Neuronal stem cell (in vitro differentiated cells): ENCODE measurements at places on chromosomes 7 and 10.
A peak's percentile ranks its signal among the peaks of the same experiment; 100 is the strongest.

- H3K4me1 ChIP-seq, result no peaks in the 10 kb centered on the region
- H3K4me3 ChIP-seq, result no peak overlapping the region
- H3K36me3 ChIP-seq, result no peaks in the 10 kb centered on the region
- no peak for DNase-seq
- H3K27ac ChIP-seq, result no peak overlapping the region
These were observed 135.7 kb downstream of the DYNC2I1 start for GRCh38 chr7:158991824-158992621.

DNA sequence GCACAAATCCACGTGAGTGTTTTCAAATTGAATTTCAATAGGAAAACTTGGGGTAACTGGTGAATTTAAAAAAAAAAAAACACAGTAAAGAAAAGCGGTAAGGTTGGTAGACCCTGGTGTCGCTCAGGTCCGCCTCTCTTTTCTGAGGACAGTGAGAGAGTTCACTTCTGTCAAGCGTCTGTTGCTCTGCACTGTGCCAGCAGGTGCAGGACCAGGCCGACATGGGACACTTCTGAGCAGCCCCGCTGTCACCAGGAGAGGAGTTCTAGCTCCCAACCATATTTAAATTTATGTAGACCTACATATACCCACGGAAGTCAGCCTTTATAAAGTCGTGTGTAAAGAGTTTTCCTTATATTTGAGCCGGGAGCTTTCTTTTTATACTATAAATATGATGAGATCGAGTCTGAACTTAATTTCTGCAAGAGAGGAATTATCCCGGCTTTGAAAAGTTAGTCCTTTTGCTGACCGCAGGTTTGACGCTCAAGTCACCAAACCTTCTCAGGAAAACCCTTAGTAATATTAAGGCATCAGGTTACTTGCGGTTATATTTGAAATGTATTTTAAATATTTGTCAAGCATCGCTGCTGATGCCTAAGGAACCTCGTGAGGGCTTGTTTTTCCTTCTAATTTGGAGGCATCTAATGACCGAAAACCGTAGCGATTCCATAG, 531 bp downstream of the IKZF1 start:
- H3K27me3 ChIP-seq, result peaks cover 47% of the 10 kb centered on the region
- H3K4me1 ChIP-seq, result peaks cover 6% of the 10 kb centered on the region
- H3K27ac ChIP-seq, result no peak overlapping the region
- H3K4me3 ChIP-seq, result peak overlapping the region; percentile 90

- H3K36me3 ChIP-seq, result no peaks in the 10 kb centered on the region
- no peaks in the 10 kb centered on the region for H3K27me3 ChIP-seq
- DNase-seq, result no peak
- H3K4me3 ChIP-seq, result no peak overlapping the region
- no peak overlapping the region for H3K27ac ChIP-seq
These were observed 4.6 kb upstream of the CYP2C19 start for GRCh38 chr10:94757916-94758315.

DNA sequence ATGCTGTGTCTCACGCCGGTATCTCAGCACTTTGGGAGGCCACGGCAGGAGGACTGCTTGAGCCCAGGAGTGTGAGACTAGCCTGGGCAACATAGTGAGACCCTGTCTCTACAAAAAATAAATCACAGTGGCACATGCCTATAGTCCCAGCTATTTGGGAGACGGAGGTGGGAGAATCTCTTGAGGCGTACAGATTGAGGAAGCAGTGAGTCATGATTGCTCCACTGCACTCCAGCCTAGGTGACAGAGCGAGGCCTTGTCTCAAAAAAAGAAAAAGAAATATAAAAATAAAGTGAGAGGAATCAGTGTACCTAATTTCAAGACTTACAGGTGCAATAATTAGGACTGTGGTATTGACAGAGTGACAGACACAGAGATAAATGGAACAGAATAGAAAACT, 23.9 kb downstream of the SLC25A40 start:
- no peaks in the 10 kb centered on the region for H3K4me1 ChIP-seq
- H3K36me3 ChIP-seq, result peaks cover 92% of the 10 kb centered on the region
- DNase-seq, result no peak
- no peak overlapping the region for H3K27ac ChIP-seq
- no peak overlapping the region for H3K4me3 ChIP-seq

DNA sequence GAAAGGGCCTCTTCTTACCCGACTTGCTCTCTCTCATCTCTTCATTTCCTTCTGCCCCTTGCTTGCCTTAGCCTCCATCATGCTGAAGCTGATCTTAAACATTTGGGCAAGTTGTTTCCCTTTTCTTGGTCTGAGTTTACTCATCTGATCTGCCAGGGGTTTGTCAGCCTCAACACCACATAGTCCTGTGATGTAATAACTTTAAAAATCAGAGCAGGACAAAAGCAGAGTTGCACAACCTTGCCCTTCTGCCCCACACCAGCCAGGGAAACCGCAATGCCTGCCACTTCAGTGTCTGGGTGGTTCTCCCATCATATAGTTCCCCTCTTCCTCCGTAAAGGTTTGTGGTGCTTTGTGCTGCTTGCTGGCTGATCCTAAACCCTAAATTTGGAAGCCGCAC, 9.9 kb upstream of the LIPM start:
- H3K4me3 ChIP-seq, result no peak overlapping the region
- no peak for DNase-seq
- H3K27ac ChIP-seq, result no peak overlapping the region
- no peaks in the 10 kb centered on the region for H3K36me3 ChIP-seq
- no peaks in the 10 kb centered on the region for H3K4me1 ChIP-seq

- no peak overlapping the region for H3K4me3 ChIP-seq
- no peak for DNase-seq
- no peak overlapping the region for H3K27ac ChIP-seq
These were observed 55.3 kb downstream of the NEURL1 start for GRCh38 chr10:103548581-103549348.

DNA sequence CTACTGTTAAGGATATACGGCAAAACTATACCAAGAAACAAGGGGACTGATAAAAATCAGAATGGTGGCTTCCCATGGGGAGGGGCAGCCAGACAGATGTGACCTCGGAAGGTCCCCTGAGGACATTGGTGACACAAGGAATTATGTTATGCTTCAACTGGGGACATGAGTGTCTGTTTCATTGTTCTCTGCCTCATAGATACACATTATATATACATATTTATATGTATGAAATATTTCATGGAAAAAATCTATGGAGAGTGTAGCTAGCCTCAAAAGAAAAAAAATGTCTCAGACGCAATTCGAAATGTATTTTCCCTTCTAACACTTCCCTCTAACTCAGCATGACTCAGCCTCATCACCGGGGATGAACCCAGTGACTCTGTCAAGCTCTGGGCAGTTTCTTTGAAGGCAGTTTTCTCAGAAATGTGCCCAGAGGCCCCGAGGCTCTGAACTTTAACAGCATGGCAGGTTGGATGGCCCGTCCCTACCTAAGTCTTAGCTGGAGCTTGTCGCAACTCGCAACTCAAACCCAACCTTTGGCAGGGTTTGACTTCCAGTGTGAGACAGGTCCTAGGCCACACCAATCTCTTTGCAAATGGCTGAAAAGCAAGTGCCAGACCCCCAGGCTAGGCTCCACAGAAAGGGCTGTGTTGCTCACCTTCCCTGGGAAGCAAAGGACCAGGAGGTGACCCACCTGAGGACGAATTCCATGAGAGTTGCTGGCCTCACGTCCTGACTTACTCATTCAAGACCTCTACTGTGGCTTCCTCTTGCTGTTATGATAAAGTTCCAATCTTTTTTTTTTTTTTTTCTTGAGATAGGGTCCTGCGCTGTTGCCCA, 86.9 kb downstream of the CARD11 start:
- no peaks in the 10 kb centered on the region for H3K36me3 ChIP-seq
- DNase-seq, result no peak

DNA sequence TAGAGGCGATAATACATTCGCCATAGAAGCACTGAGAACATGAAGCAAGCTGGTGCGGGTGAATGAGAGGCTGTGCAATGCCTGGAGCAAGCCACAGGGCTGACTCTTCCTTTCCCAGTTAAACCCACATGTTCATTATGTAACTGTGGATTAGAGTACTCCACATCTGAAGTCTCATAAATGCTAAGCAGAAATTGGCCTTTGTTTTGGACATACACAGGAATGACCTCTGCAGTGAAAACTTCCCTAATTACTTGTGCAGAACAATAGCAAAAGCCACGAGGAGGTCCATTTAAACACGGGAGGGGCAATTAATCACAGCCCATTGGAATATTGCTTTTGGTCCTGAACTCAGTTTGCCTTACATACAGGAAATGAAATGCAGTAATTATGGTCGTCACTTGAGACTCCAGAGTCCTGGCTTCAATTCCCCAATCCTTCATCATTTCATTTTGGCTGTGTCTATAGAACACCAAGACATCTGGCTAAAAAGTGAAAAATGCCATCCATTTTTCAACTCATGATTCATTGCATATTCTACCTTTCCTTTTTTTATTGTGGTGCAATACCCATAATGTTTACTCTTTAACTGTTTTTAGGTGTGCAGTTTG, 78.7 kb upstream of the CXCL12 start:
- H3K4me3 ChIP-seq, result no peak overlapping the region
- no peaks in the 10 kb centered on the region for H3K36me3 ChIP-seq
- no peak overlapping the region for H3K27ac ChIP-seq
- H3K4me1 ChIP-seq, result no peaks in the 10 kb centered on the region

- no peaks in the 10 kb centered on the region for H3K36me3 ChIP-seq
- H3K27ac ChIP-seq, result no peak overlapping the region
- DNase-seq, result no peak
- no peaks in the 10 kb centered on the region for H3K27me3 ChIP-seq
These were observed 15.7 kb downstream of the PLEKHS1 start for GRCh38 chr10:113767222-113767621.

DNA sequence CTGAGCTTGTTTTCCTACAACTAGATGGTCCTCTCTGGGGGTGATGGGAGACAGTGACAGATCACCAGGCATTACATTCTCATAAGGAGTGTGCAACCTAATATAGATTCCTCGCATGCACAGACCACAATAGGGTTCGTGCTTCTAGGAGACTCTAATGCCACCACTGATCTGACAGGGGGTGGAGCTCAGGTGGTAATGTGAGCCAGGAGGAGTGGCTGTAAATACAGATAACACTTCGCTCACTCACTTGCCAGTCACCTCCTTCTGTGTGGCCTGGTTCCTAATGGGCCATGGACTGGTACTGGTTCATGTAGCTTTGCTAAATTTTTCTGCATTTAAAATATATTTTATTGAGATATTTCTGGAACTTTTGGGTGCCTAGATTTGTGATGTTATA, 202.3 kb upstream of the ZNF32 start:
- no peaks in the 10 kb centered on the region for H3K4me1 ChIP-seq
- no peak overlapping the region for H3K27ac ChIP-seq
- no peaks in the 10 kb centered on the region for H3K27me3 ChIP-seq
- no peaks in the 10 kb centered on the region for H3K36me3 ChIP-seq
- H3K4me3 ChIP-seq, result no peak overlapping the region

GRCh38 chr10:50653758-50654157, 30.0 kb upstream of the SGMS1 start:
- H3K4me1 ChIP-seq, result peaks cover 8% of the 10 kb centered on the region
- no peak overlapping the region for H3K4me3 ChIP-seq
- DNase-seq, result no peak
- H3K27me3 ChIP-seq, result no peaks in the 10 kb centered on the region

- H3K4me1 ChIP-seq, result no peaks in the 10 kb centered on the region
- no peaks in the 10 kb centered on the region for H3K27me3 ChIP-seq
- H3K27ac ChIP-seq, result no peak overlapping the region
- no peak for DNase-seq
- H3K36me3 ChIP-seq, result peaks cover 98% of the 10 kb centered on the region
These were observed 13.1 kb downstream of the CASP2 start for GRCh38 chr7:143300959-143301935.

GRCh38 chr10:113965683-113966082, 78.0 kb upstream of the ADRB1 start:
- peaks cover 19% of the 10 kb centered on the region for H3K4me1 ChIP-seq
- H3K36me3 ChIP-seq, result peaks cover 2% of the 10 kb centered on the region
- H3K4me3 ChIP-seq, result no peak overlapping the region
- no peak for DNase-seq

DNA sequence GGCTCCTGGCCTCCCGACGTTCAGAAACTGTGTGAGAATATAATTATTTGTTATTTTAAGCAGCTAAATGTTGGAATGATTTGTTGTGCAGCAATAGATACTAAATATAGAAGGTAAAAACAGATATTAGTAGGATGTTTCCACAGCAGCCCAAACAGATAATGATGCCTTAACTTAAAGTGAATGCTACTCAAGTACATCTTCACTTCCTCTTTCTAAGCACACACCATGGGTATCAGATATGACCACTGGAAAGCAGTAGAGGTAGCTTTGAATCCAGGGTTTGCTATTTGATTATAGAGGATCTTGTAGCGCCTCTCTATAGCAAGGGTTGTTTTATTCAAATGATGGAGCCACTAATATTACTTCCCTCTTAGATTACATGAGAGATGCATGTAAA, 38.2 kb upstream of the BET1 start:
- H3K27me3 ChIP-seq, result no peaks in the 10 kb centered on the region
- H3K27ac ChIP-seq, result no peak overlapping the region
- DNase-seq, result no peak
- peaks cover 6% of the 10 kb centered on the region for H3K4me1 ChIP-seq
- H3K36me3 ChIP-seq, result no peaks in the 10 kb centered on the region
